ENCODE measurements at places on chromosomes 12 and 14.

GRCh38 chr12:46445093-46445492 lies 72.5 kb upstream of the SLC38A2 start:
- DNase-seq = no peak

DNA sequence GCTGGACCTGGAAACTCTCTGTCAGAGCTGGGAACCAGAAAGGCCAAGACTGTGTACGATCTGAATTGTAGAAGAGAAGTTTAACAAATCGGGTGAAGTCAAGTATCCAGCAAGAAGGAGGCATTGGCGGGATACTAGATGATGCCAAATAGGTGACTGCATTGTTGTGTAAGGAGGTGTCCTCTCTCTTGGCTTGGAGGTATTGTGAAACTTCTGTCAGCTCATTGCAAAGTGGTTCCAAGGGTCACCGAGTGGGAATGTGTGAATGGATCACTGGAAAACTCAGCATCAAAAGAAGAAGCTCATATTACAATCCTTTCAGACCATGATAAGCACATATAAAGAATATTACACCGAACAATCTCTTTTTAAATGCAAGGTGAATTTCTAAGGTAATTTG lies 11.7 kb downstream of the NAV3 start:
- DNase-seq = no peak

- no peak for DNase-seq
Measured at GRCh38 chr14:90405101-90405500, 8.3 kb downstream of the CALM1 start.

DNA sequence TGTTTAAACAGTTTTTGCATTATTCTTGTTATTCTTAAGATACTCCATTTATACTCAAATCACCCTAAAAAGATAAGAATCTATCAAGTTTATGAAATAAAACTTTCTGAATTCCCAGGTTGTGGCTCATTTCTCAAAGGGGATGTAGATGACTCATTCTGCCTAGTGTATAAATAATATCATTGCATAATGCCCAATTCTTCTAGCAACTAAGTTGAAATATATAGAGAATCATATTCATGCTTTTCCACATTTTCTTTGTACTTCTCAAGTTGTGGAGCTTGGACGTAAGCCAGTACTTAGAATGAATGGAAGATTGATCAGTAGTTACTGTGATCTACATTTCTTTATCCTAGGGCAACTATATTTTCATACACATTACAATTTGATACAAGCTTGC lies 201.1 kb downstream of the PPFIA2 start:
- peak; percentile 21 for DNase-seq

DNA sequence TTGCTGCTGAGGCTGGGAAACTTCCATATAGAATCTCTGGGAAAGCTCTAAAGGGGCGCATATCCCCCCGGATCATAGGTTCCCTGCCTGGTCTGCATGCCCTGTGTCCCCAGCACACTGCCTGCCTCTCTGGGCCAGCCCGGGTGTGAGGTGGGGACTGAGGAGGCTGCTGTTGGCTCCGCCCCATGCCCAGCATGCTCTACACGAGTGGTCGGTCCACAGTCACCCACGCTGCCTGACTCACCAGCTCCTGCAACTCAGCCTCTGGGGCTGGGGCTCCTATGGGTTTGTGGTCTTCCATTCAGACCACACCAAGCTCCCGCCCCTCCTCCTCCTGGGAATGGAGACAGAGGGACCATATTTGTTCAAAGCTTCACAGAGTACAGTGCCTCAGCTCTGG lies 88.5 kb upstream of the ANO2 start:
- DNase-seq = no peak

DNA sequence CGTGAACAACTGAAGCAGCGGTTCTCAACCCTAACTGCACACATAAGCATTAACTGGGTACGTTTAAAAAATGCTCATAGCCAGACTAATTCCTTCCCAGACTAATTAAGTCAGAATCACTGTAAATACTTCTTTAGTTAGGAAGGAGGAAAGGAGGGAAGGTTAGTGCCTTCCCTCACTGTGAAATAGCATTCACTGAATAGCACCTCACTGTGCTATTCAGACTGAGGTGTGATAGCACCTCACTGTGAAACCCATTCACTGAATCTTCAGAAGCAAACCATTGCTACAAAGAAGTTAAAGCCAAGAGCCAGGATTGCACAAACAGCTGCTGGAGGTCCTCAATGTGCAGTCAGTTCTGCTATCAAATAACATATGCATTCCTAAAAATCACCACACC lies 58.8 kb downstream of the RTN1 start:
- DNase-seq = no peak

GRCh38 chr12:9969673-9970072 lies 1.5 kb upstream of the CLEC12A start:
- DNase-seq = no peak

DNA sequence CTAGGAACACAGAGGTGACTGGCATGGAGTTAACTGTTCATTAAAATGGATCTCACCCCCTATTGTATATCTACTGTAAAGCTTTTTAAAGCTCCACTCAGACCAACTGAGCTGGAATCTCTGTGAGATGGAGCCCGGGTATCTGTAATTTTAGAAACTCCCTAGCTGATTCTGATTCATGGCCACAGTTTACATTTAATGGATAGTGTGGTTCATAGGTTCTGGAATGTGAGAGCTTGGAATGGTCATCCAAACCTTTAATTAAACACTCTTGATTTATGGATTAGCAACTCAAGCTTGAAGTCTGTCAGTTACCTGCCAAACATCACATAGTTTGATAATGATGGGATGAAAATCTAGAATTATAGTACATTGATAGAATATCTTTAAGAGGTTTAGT lies 183.8 kb downstream of the SLC25A21 start:
- no peak for DNase-seq

- no peak for DNase-seq
Measured at GRCh38 chr14:50855558-50855957, 16.3 kb upstream of the ABHD12B start.

DNA sequence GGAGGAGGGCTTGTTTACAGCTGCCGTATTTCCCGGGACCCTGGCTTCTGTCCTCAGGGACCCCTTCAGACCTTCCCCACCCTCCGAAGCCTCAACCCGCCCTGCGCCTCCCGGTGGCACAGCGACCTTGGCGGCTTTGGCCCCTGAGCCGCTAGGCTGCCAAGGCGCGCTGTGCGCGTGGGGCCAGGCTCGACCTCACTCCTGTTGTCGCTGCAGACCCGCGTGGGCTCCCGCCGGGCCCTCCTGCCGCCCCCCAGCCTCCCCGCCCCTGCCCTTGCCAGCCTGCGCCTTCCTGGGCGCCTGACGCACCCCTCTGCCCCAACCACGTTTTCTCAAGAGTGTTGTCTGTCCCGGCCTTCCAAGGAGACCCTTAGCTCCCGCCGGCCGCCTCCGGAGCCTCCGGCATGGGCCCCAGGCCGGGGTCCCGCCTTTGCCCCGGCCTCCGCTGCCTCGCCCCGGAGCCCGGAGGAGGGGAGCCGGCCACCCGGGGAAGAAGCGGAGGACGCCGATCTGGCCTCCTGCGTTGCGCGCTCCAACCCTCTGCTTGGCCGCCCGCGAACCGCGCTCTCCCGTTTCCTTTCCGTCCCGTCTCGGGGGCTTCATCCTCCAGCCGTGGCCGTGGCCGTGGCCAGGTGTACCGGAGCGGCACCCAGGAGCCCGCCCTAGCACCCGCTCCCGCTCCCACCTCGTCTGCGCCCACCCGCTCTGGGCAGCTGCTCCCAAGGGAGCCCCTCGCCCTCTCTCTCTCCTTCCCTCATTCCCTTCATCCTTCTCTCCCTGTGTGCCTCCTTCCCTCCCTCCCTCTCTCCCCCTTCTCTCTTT lies 19.9 kb downstream of the PPP2R5C start:
- no peak for DNase-seq

- DNase-seq = no peak
Measured at GRCh38 chr12:54959291-54960018, 25.1 kb downstream of the TESPA1 start.

DNA sequence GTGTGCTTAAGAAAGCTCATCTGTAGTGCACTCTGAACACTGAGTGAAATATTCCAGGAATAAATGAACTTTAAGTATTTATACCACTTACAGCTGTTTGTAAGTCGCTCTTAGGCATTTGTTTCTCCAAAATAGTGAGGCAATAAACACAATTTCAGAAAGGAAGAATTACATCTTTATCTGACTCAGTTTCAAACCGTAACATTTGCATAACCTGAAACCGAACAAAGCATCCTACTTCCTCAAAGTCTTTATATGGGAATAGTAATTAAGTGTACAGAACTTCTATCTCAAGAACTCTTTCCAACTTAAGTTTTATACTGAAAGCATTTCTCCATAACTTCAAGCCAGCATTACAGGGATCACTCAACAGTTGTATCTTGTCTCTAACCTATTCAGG lies 58.4 kb downstream of the SOX5 start:
- no peak for DNase-seq

DNA sequence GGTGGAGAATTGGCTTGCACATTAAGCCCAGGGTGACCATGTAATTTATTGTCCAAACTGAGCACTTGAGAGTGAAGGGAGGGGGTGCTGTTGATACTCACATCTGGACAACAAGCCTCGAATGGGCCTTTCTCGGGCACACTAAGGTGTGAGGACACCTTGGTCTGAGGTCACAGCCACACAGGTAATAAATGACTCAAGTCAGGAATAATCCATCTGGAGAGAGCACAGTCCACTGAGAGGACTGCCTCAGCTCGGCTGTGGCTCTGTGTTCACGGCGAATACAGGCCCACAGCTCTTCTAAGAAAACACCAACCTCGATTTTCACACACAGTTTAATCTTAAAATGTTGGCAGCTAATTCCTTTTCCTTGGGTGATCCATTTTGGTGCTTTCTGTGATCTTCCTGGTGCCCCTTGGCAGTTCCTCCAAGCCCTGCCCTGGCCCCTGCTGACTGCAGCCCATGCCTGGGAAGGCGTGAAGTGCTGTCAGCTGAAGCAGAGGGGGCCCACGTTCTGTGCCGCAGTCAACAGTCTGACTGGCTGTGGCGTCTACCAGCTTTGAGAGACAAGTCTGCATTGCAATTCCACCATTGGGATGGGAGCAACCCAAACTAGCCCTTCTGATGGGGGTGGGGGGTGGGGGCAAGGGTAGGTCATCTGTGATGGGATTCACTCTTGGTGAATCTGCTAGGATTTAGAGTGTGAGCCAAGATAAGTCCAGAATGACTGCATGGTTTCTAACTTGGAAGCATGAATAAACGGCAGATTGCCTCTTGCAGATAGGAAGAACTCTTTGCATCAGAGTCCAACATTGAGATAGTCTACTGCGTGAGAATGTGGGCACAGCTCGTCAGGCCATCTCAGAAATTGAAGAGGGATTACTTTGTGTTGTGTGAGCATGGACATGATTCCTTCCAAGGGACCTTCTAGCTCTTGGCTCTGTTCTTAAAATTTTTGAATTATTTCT lies 42.8 kb downstream of the ZNF664 start:
- no peak for DNase-seq

DNA sequence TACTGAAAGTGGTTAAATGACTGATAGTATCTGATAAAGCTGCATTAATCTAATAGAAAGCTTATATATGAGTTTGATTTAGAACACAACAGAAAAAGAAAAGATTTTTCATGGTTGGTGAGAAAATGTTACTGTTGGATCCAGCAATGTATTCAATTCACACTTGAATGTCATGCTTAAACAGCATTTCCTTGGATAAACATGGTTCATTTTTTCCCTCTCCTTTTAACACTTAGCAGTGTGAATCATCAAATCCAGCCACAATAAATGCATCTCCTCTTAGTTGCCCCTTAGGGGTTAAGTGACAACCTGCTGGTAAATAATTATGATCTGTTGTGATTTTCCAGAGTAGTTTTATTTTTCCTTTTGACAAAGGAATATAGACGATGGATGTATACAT lies 74.9 kb upstream of the GRIP1 start:
- no peak for DNase-seq

DNA sequence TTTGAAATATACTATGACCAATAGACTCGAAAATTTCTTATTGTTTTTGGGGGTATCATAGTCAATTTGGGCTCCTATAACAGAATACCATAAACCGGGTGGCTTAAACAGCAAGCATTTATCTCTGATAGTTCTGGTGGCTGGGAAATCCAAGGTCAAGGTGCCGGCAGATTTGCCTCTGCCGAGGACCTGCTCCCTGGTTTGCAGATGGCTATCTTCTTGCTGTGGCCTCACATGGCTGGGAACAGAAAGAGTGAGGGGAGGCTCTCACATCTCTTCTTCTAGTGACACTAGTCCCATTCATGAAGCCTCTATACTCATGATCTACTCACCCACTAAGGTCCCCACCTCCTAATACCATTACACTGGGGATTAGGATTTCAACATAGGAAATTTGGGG lies 70.7 kb downstream of the BORCS5 start:
- no peak for DNase-seq

DNA sequence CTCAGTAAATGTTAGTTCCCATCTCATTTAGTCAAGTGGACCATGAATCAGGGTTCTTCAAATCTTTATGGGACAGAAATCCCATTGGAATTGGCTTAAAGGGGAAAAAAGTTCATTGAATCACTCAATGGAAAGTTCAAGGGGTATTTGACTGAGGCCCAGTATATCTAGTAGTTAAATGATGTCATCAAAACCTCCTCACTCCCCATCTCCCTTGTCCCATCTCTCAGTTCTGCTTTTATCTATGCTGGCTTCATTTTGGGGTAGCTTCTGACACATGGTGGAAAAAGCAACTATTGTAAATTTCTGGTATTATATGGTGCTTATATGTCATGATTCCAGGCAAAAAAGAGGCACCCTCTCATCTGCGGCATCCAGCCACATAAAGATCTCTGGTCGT lies 51.9 kb downstream of the DAAM1 start:
- DNase-seq = no peak

DNA sequence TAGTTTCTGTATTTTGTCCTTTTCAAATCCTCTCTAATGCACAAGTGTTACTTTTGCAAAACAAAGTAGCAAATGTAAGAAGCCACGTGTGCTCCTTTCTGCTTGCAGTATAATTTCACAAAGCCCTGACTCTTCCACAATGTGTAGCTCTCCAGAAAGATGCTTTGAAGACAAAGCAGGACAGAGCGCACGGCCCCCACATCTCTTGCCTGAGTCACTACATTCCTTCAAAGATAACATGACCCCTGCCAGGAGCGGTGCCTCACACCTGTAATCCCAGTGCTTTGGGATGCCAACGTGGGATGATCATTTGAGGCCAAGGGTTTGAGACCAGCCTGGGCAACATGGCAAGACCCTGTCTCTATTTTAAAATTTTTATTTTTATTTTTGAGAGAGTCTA lies 40.5 kb downstream of the JAG2 start:
- DNase-seq = no peak

GRCh38 chr14:99677231-99678140 lies 6.6 kb upstream of the CYP46A1 start:
- DNase-seq = no peak

DNA sequence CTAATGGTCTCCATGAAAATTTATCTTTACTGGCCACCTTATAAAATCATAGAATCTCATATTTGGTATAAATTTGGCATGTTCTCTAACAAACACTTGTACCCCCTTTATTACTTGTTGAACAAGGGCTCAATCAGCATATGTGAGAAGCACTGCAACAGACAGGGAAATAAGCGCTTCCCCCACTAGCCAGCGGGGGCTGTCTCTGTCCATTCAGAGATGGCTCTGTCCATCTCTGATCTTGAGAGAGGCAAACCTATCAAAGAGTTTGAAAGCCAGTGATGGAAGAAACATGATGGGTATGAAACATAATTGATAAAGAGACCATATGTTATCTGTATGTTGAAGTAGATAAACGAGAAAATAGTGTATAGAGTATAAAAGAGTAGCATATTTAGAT lies 326.8 kb downstream of the PDZRN4 start:
- no peak for DNase-seq
